ENCODE measurements at places on chromosomes 7 and 10. TPM values are rescaled to one million over a fixed set of nuclear protein-coding genes. Genes with fewer than 3 reads are reported as not detected.

PPP1R17 gene
- total RNA-seq, result not detected

- H3K4me3 ChIP-seq, result no peak overlapping the region
- H3K36me3 ChIP-seq, result no peaks in the 10 kb centered on the region
- no peaks in the 10 kb centered on the region for H3K4me1 ChIP-seq
- H3K27me3 ChIP-seq, result no peaks in the 10 kb centered on the region
Observed at GRCh38 chr7:156518466-156518865, 122.1 kb upstream of the RNF32 start.

- DNase-seq, result no peak
- H3K27me3 ChIP-seq, result no peaks in the 10 kb centered on the region
- H3K27ac ChIP-seq, result no peak overlapping the region
Observed at GRCh38 chr7:3825491-3825890, 524.4 kb downstream of the SDK1 start.

- H3K27ac ChIP-seq, result no peak overlapping the region
- DNase-seq, result no peak
- peaks cover 57% of the 10 kb centered on the region for H3K4me1 ChIP-seq
- peaks cover 57% of the 10 kb centered on the region for H3K27me3 ChIP-seq
Observed at GRCh38 chr7:27148756-27149641, 1.4 kb upstream of the HOXA6 start.

GRCh38 chr7:130421684-130422083, 19.1 kb downstream of the CEP41 start:
- no peak overlapping the region for H3K27ac ChIP-seq
- no peaks in the 10 kb centered on the region for H3K27me3 ChIP-seq
- no peaks in the 10 kb centered on the region for H3K36me3 ChIP-seq

DNA sequence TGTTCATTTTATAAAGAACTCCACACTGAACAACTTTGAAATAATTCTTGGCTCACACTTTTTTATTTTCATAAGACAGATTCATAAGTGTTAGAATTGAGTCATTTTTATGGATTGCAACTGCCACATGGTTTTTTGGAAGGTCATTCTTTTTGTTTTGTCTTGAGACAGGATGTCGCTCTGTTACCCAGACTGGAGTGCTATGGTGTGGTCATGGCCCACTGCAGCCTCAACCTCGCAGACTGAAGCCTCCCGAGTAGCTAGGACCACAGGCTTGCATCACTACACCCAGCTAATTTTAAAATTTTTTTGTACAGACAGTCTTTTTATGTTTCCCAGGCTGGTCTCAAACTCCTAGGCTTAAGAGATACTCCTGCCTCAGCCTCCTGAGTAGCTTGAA, 20.3 kb downstream of the BMS1 start:
- no peaks in the 10 kb centered on the region for H3K4me1 ChIP-seq
- H3K27me3 ChIP-seq, result no peaks in the 10 kb centered on the region

DNA sequence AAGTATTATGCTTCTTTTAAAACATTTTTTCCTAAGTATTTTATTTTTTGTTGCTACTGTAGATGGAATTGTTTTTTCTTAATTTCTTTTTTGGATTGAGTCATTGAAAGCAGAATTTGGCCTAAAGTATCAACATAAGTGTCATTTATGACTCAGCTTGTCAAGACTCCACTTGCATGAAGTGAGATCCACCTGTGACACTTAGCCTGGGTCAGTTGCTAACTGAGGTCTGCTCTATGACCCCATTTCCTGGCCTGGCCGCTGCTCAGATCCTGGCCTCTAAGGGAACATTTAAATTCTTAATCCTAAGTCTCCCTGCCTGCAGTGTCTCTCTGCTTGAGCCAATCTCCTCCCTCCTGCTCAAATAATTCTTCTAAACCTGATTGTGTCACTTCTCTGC, 35.5 kb downstream of the TMEM270 start:
- no peak overlapping the region for H3K27ac ChIP-seq
- DNase-seq, result no peak
- no peak overlapping the region for H3K4me3 ChIP-seq
- H3K4me1 ChIP-seq, result no peaks in the 10 kb centered on the region
- H3K27me3 ChIP-seq, result no peaks in the 10 kb centered on the region

DNA sequence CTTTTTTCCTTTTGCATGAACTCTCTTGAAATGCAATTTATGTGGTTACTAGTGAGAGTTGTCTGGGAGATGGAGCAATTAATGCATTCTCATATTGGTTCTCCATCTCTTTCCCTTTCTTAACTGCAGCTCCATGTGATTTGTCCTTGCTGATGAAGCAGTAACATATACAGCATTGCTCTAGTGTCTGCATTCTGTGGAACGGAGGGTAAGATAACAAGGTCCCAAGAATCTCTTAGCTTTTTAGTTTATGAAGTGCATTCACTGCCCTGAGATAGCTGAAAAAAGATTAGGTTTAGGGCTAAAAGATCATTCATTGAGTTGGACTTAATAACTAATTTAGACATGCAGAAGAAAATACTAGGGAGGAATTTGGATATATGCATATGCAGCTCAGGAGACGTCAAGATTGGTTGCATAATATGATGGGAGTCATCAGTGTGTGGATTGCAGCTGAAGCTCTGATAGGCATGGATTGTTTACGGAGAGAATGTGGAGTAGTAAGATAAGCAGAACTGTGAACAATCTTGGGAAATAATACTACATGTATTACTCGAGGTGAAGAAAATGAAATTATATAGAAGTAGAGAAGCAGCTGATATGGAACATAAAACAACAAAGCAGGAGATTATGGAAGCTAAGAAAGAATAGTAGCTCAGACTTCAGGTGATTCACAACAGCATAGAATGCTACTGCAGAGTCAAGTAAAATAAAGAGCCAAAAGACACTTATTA, 404.7 kb downstream of the ARL4A start:
- no peaks in the 10 kb centered on the region for H3K27me3 ChIP-seq
- DNase-seq, result no peak
- H3K4me3 ChIP-seq, result no peak overlapping the region
- no peak overlapping the region for H3K27ac ChIP-seq

Data from right atrium auricular region (tissue), 2 donors.